ENCODE measurements at places on chromosomes 12 and 14.

GRCh38 chr12:6065131-6065862 is 59.2 kb downstream of the VWF start:
- no peak for DNase-seq

DNA sequence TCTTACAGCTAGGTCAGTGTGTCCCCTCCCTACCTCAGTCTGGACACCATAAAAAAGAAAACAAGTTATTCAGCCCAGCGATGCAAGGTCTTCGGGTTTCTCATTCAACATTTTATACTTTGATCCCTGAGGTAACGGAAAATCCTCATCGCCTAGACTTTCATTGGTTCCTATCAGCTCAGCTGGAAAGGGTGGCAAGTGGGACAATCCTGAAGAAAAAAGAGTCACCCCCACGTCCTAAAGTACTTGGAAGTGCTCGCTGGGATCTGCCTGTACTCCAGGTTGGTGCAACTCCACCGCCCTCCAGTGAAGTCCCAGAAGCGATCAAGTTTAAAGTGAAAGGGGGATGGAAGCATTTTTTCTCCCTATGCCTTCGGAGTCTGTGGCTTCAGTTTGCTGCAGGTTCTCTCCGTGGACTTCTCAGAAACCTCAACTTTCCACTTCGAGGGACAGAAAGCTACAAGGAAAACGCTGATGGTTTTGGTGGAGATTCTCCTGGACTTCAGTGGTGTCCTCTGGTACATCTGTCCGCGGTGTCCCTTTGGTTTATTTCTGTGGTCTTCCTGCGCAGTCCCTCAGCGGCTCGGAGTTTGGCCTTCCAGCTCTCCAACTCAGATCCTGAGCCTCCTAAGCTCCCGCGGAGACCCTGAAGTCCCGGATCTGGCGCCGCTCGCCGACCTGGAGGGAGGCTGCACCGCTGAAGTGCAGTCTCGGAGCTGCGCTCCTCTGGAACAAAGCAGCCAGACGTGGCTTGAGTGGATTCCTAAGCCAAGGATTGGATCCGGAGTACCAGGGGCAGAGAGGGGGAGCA is 1.8 kb upstream of the LRFN5 start:
- DNase-seq, result peak; percentile 77

GRCh38 chr12:90816353-90817089 is 138.5 kb downstream of the CCER1 start:
- DNase-seq, result no peak

- no peak for DNase-seq
These were observed 120.8 kb downstream of the CHST11 start for GRCh38 chr12:104577581-104577981.

- no peak for DNase-seq
These were observed 25.1 kb downstream of the CCNK start for GRCh38 chr14:99506276-99506675.

GRCh38 chr12:82833481-82833880 is 146.8 kb downstream of the TMTC2 start:
- DNase-seq, result no peak

- DNase-seq, result no peak
These were observed 111.9 kb downstream of the LRRK2 start for GRCh38 chr12:40336573-40337199.

- DNase-seq, result no peak
These were observed 1135.0 kb downstream of the GALC start for GRCh38 chr14:86858031-86858430.

DNA sequence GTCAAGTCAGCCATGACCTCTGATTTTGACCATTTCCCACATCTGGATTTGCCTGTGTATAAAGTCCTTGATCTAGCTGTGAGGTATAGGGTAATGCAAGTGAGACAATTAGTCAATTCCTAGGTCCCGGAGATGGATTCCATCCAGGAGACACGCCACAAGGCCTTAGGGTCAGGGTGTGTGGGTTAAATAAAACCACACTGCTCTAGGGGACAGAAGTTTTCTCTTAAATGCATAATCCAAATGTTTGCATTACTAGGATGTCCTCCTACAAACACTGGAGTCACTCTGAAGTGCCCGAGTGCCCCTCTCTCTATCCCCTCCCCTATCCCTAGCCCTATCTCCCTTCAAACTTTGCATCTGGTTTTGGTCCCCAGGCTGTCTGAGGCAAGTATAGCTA is 26.8 kb downstream of the LRIG3 start:
- DNase-seq, result no peak

DNA sequence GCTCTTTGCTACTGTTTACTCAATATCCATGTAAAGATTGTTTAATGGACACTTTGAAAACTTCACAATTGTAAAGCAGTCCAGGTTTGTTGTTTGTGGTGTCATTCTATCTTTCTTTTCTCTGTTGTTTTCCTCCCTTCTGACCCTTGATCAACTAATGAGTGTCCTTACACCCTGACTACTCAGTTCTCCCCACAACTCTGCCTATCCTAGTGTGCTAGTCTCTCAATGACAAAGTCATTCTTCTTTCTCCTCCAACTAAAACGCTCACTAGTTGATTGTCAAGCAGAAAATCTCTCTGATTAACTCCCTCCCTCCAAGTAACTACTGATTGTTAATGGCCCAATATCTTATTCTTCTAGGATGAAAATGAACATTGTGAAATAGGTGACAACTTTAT is 148.5 kb upstream of the FBXO33 start:
- DNase-seq, result no peak

GRCh38 chr14:21236948-21237797 is 32.1 kb downstream of the HNRNPC start:
- DNase-seq, result no peak

DNA sequence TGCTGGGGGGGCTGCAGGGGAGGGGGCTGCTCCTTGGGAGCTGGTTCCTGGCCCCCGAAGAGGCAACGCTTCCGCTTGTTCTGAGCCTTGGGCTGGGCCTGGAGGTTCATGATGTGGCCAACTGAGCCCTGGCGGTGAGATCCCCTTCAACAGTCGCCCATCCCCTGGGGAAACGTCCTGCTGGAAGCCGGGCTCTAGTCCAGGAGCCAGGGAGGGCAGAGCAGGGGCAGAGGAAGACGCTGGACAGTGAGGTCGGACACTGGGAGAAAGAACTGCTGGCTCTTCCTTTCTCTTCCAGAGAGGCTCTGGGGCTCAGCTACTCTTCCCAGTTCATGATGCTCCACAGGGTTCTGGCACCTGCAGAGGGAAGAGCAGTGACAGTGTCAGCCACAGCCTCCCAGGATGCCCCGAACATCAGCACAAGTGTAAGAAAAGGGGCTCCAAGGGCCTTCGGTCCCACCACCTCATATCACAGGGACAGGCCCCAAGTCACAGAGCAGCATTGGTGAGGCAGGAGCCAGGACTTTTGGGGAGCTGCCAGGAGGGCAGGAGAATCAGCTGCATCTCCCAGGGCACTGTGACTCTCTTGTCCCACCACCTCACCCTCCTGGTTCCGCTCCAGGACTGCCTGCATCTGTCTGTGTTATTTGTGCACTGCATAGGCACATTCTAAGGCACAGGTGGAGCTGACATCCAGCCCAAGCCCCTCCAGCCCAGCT is 25.9 kb upstream of the PNMA1 start:
- DNase-seq, result peak; percentile 71

GRCh38 chr14:76863724-76864407 is 37.7 kb downstream of the LRRC74A start:
- DNase-seq, result peak; percentile 78

DNA sequence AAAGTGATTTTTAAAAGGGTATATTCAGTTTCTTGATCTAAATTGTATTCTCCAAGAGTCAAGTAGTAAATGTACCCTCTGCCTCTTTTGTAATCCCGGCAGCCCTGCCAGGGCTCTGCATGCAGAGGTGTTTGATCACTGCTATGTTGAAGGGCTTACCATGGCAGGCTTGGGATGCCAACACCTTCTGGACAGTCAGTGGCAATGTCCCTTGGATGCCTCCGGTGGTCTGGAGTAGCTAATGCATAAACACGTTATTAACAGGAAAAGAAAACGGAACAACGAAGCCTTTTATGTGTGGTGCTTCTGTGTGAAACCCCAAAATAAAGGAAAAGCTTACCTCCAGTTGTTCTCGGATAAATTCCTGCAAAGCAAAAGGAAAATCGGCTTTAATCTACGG is 19.9 kb downstream of the EIF2B2 start:
- no peak for DNase-seq

- DNase-seq, result no peak
These were observed 3.1 kb downstream of the PKP2 start for GRCh38 chr12:32893458-32893857.

DNA sequence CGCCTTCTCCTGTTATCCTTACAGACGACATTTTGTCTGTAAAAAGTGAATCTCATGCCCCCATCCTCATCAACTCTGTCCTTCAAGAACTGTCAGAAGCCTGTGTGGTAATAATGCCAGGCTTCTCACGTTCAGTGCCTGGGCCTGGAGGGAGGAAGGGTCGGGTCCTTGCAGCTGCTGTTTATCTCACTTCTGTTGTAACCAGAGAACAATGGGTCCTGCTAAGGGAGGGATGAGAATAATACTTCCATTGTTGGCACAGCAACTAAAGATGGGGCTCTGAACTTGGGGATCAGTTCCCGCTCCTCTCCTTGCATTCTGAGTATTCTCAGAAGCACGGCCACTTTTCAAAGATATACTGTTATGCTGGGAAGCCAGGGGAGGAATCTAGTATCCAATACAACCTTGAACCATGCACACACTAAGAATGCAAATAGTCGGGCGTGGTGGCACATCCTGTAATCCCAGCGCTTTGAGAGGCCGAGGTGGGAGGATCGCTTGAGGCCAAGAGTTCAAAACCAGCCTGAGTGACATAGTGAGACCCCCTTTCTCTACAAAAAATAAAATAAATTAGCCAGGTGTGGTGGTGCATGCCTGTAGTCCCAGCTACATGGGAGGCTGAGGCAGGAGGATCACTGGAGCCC is 38.8 kb upstream of the NINJ2 start:
- DNase-seq, result no peak

DNA sequence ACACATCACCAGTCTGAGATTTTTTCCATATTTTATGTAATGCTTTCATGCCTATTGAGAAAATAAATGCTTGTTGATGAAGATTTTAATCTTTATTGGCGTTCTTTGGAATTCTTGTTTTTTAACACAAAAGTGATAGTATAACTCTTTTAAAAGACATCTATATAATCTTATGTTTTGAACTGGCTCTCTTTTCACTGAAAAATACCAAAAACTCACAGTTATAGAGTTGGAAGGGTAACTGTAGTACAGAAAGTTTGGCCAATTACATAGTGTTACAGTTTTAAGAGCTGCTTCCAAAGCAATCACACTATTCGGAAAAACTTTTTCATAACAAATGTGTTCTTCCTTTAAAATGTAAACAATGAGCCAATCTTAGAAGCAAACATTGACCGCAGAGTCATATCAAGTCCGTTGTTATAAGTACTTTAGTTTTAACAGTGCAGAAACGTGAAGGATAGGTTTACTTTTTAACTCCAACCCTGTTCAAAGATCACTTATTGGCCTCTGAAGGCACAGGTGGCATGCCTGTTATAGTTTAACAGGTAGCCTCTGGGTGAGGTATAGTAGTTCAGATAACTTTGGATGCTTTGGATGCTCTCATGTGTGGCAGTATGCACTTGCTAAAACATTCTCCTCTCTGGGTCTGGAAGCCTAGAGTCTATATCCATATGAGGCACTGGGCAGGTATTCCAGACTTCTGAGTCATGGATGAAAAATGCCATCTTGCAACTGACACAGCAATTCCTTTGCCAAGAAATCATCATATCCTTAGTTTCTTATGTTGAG is 12.1 kb upstream of the NTN4 start:
- no peak for DNase-seq

DNA sequence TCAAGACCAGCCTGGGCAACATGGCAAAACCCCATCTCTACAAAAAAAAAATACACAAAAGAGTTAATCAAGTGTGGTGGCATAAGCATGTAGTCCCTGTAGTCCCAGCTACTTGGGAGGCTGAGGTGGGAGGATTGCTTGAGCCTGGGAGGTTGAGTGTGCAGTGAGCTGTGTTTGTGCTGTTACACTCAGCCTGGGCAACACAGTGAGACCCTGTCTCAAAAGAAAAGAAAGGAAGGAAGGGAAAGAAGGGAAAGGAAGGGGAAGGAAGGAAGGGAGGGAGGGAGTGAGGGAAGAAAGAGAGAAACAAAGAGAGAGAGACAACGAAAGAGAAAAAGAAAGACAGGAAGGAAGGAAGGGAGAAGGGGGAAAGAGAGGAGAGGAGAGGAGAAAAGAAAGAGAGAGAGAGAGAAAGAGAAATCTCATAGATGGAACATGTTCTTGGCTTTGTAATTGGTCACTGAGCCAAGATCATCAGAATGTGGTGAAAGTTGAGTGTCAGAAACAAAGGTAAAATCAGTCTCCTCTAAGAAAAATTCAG is 26.8 kb upstream of the NAP1L1 start:
- DNase-seq, result no peak

- no peak for DNase-seq
These were observed 103.1 kb upstream of the MON2 start for GRCh38 chr12:62363506-62363905.

DNA sequence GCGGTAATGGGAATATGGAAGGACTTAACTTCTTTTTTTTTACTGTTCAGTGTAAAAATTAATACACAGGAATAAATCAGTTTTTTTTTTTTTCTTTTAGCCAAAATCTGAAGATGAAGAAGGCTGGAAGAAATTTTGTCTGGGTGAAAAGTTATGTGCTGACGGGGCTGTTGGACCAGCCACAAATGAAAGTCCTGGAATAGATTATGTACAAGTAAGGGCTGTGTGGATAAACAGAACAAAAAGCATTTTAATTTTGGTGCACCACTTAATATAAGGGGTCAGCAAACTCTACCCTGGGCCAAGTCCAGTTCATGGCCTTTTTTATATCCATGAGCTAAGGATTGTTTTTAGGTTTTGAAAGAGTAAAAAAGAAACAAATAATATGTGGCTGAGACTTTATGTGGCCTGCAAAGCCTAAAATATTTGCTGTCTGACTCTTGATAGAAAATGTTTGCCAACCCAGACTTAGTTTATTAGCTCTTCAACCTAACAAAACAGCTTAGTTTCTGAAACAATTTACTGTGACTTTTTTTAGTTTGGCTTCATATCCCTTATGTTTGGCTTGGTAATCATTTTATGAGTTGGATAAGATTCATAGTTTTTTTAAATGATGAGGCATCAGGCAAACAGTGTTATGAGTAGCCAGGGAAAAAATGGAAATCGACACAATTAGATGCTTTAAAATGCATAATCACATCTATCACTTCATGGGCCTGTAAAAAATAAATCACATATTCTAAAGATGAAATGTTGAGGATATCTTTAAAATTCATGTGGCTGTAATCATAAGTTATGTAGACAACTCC is 8.4 kb downstream of the GEMIN2 start:
- no peak for DNase-seq

DNA sequence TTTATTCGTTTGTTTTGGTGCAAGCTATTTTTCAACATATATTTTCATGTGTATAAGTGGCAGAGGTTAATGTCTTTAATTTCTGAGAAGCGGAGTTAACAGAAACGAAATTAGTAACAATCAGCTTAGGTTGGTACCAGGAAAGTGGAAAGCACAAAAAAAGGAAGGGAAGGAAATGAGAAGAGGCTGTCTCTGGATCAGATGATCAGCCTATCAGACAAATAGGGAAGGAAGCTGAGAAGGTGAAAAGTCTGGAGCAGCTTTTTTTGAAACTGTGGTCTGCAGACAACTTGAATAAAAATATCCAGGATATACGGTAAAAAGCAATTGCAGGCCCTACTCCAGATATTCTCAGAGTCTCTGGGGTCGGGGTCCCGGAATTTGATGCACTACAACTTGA is 265.0 kb downstream of the SSPN start:
- DNase-seq, result no peak

Measured in sigmoid colon (tissue), 7 donors.